ENCODE measurements at places on chromosomes 12 and 14.
A peak's percentile ranks its signal among the peaks of the same experiment; 100 is the strongest.

GRCh38 chr12:127861406-127861805 is 405.6 kb upstream of the TMEM132C start:
- no peak overlapping the region for H3K4me3 ChIP-seq
- DNase-seq, result no peak
- H3K27ac ChIP-seq, result no peak overlapping the region

GRCh38 chr14:71487941-71488340 is 444.3 kb upstream of the RGS6 start:
- H3K4me3 ChIP-seq, result no peak overlapping the region
- no peaks in the 10 kb centered on the region for H3K27me3 ChIP-seq
- peaks cover 4% of the 10 kb centered on the region for H3K36me3 ChIP-seq
- H3K4me1 ChIP-seq, result no peaks in the 10 kb centered on the region

- H3K27ac ChIP-seq, result no peak overlapping the region
- peaks cover 20% of the 10 kb centered on the region for H3K27me3 ChIP-seq
- no peaks in the 10 kb centered on the region for H3K36me3 ChIP-seq
- no peak for DNase-seq
- peaks cover 30% of the 10 kb centered on the region for H3K4me1 ChIP-seq
These were observed 3.1 kb downstream of the WNT10B start for GRCh38 chr12:48968467-48968866.

GRCh38 chr12:91902860-91903683 is 242.6 kb downstream of the BTG1 start:
- H3K27ac ChIP-seq, result no peak overlapping the region
- no peaks in the 10 kb centered on the region for H3K27me3 ChIP-seq
- H3K36me3 ChIP-seq, result no peaks in the 10 kb centered on the region
- DNase-seq, result no peak
- no peak overlapping the region for H3K4me3 ChIP-seq

DNA sequence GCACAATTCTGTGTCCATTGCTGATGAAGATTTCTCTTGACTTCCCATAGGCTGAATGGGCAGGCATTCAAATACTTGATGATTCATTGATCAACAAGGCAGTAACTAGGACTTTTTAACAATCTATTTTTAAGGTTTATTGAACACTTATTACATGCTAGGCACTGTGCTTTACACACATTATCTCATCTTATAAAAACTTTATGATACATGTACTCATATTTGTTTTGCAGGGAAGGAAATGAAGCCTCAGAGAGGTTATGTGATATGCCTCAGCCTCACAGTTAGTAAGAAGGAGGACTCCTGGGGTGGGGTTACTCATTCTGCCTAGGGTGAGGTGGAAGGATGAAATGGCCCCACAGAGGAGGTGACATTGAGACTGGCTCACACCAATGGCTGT is 12.9 kb upstream of the EMP1 start:
- H3K27ac ChIP-seq, result no peak overlapping the region
- DNase-seq, result no peak
- H3K4me1 ChIP-seq, result peaks cover 10% of the 10 kb centered on the region
- no peak overlapping the region for H3K4me3 ChIP-seq
- H3K27me3 ChIP-seq, result peaks cover 2% of the 10 kb centered on the region

DNA sequence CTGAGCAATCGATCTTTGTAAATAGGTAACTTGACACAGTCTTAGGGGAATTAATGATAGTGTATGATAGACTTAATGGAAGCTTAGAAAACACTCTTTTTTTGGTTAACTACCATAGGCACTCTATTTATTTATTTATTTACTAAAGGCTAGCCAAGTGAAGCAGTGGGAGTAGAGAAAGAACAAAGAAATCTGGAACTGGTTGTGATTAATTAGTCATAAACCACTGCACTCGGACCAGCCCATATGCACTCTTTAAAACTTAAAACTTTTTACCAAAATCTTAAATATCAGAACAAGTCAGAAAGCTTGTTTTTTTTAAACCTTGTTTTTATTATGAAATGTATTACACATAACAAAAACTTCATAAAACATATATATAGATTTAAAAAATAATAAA is 49.5 kb upstream of the SRP54 start:
- no peak overlapping the region for H3K4me3 ChIP-seq
- no peaks in the 10 kb centered on the region for H3K27me3 ChIP-seq
- no peak for DNase-seq
- H3K27ac ChIP-seq, result no peak overlapping the region

GRCh38 chr12:66573605-66574004 is 105.3 kb downstream of the GRIP1 start:
- no peaks in the 10 kb centered on the region for H3K36me3 ChIP-seq
- H3K27ac ChIP-seq, result no peak overlapping the region
- H3K27me3 ChIP-seq, result no peaks in the 10 kb centered on the region
- H3K4me3 ChIP-seq, result no peak overlapping the region
- no peaks in the 10 kb centered on the region for H3K4me1 ChIP-seq

DNA sequence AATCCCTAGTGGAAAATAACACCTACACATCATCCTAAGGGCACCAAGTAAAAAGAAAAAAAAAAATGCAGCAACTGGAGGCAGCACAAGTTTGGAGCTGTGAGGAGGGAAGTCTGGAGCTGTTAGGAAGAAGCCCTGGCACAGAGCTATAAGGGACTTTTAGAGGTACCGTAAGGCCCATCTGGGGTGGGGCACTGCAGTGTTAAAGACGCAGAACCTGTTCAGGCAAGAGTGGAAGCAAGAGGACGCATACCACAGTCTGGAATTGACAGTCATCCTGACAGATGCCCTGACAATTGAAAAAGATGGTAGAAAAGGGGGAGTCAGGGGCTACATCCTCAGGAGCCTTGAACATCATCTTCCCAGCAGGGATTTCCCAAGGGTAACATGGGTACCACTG is 195.9 kb upstream of the PLEKHG7 start:
- H3K4me3 ChIP-seq, result no peak overlapping the region
- H3K36me3 ChIP-seq, result no peaks in the 10 kb centered on the region
- no peaks in the 10 kb centered on the region for H3K27me3 ChIP-seq
- no peak for DNase-seq

DNA sequence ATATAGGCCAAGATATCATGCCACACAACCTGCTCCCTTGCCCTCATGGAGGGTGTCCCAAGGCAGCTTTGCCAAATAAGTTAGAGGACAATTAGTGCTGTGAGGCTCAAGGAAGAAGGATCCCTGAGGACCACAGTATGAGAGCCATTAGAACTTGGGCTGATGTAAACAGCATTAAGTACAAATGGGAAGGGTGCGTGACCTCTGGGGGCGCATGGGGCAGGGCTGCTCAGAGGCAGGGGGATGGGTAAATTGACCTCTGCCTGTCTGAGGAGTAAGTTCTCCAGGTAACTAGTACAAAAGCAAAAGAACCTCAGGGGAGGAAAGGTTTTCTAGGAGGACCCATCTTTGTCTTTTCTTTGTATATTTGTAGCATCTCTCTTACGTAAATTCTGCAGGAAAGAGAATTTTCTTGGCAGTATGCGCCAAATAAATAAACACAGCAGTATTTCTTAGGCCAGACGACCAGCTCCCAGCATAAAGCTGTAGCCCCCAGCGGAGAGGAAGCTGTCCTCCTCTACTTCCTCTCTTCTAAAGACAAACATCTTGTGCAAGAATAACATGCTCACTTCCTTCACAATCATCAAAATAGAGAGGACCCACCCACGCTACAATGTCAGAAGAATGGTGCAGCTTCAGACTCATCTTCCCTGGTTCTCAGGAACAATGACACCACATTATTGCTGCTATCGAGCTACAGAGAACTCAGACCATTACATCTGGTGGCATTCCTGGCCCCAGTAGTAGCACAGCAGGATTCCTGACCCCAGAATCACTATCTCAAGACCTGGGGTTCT is 16.4 kb upstream of the VWF start:
- no peaks in the 10 kb centered on the region for H3K27me3 ChIP-seq
- peaks cover 45% of the 10 kb centered on the region for H3K4me1 ChIP-seq
- peak; percentile 52 for DNase-seq
- peak overlapping the region; percentile 46 for H3K4me3 ChIP-seq
- H3K36me3 ChIP-seq, result no peaks in the 10 kb centered on the region

- H3K27me3 ChIP-seq, result no peaks in the 10 kb centered on the region
- peaks cover 65% of the 10 kb centered on the region for H3K4me1 ChIP-seq
- H3K4me3 ChIP-seq, result no peak overlapping the region
These were observed 17.8 kb downstream of the HDAC7 start for GRCh38 chr12:47801904-47802246.

Measured in CD4-positive, CD25-positive, alpha-beta regulatory T cell (primary cell).